Dermis blood vessel endothelial cell (primary cell): ENCODE measurements at places on chromosomes 3 and 15. TPM values are rescaled to one million over a fixed set of nuclear protein-coding genes. Genes with fewer than 3 reads are reported as not detected.
A peak's percentile ranks its signal among the peaks of the same experiment; 100 is the strongest.

DNA sequence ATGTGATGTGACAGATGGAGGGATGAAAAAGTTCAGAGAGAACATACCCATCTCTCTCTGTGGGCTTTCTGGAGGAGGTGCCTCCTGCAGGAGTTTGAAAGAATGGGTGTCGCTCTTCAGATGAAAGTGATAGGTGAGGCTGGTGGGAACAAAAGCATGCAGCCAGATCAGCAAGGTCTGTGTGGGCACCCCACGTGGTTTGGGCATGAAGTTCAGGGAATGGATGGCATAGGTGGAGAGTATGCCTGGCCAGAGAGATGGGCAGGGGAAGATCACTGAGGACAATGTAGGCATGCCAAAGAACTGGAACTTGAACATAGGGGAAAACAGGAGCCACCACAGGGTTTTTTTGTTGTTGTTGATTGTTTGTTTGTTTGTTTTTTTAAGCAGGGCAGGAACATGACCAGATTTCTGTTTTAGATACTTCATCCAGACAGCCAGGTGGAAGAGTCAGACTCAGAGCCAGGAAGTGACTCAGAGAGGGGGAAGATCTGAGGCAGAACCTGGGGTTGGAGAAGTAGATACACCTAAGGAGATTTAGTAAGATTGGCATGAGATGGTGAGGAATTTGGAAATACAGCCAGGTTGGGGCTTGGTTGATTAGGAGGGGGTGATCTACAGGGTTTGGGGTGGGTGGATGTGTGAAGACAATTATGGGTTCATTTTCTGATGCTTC is 64.8 kb upstream of the CLSTN2 start:
- DNase-seq = no peak

DNA sequence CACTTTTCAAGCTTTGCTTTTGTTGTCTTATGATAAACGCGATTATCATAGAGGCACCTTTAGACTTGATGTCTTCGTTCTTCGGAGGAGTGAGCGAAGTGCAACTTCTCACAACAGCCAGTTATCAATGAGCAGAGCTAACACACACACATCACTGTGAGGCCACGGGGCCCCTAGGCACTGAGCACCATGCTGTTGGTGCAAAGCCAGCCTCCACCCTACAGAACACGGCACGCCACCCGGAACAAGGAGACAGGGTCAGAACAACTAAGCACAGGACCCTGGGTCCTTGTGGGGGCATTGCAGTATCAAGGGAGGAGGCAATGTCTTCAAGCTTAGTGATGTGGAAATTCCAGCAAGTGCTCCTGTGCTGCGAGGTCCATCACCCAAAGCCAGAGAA is 244.5 kb downstream of the OCA2 start:
- DNase-seq = no peak

RPL35A gene
- 417 and 678 TPM in 2 replicates for total RNA-seq

DNA sequence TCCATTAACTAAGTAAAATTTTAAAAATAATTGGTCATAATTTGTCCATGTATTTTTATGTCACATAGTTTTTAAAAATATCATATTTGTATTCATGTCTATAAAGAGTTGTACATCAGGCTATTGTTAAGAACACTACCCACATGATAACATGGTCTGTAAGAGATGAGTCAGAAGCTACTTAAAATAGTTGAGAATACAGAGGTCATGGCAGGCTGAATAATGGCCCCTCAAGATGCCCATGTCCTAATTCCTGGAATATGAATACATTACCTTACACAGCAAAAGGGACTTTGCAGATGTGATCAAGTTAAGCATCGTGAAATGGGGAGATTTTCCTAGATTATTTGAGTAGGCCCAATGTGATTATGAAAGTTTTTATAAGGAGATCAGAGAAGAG is 782.9 kb upstream of the GOLIM4 start:
- DNase-seq = peak; percentile 61

PLCH1 gene
- under 0.01 TPM in 1 of 2 replicates, not detected in the other for total RNA-seq

DNA sequence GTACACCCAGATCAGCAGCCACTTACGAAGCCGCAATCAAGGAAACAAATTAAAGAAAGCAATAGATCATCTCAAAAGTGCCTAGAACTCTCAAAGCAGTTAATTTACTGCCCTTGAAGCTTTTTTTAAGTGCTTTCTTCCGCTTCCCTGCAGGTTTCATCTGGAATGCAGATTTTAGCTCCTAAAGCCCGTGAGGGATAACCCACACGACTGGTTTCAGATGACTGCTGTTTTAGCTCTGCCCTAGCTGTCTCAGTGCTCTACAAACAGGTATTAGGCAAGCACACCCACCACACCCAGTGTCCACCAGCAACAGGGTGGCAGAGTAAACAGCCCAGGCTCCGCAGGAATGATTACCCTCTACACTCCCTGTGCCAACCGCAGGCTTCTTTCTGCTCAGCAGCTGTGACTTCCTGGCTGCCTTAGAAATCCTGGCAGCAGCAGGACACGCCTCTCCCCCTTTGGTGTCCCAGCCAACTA is 126.0 kb downstream of the FMN1 start:
- no peak for DNase-seq

TMEM43 gene
- total RNA-seq = 113 and 121 TPM in 2 replicates

PLA2G4F gene
- total RNA-seq = not detected in 2 replicates

- DNase-seq = no peak
Observed at GRCh38 chr3:188404701-188405100, 250.7 kb downstream of the LPP start.

DNA sequence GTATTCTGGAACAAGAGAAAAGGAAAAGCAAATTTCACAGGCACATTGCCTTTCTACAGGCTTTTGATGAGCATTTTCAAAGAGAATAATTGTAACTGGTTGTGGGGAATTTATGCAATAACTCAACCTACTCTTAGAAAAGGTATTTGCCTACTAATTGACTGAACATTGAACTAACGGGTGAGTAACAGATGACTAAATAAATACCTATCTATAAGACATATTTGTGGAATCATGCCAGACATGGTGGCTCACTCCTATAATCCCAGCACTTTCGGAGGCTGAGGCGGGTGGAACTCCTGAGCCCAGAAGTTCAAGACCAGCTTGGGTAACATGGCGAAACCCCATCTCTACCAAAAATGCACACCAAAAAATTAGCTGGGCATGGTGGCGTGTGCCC is 367.7 kb downstream of the CGGBP1 start:
- no peak for DNase-seq

CEMIP gene
- total RNA-seq = 0.51 and 0.85 TPM in 2 replicates

DNA sequence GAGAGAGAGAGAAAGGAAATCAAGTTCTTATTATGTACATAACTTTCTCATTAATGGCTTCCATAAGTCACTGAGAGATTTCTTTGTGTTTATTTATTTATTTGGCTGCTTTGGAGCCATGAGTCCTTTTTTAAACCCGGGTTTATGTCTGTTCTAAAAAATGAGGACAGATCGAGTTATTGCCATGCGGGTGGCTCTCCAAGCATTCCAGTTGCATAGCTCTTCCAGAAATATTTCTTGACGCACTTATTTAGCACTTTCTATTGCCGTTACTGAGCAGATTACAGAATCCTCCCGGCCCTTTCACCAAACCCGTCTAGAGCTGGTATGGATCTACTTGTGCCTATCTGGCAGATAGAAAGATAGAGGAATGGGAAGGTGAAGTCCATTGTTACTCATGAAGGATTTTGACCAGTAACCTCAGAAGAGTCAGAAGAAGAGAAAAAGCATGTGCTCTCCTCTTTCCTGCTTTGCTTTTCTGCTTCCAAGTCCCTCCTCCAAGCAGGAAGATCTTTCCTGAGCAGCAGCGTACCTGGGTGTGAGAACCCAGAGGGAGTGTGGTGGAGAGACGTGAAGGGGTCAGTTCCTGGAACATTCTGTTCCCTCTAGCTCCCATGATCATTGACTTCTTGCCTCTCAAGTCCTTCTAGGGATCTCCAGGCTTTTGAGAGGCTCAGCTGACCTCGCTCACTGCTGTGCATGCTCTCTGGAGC is 112.8 kb downstream of the LPP start:
- peak; percentile 40 for DNase-seq

DNA sequence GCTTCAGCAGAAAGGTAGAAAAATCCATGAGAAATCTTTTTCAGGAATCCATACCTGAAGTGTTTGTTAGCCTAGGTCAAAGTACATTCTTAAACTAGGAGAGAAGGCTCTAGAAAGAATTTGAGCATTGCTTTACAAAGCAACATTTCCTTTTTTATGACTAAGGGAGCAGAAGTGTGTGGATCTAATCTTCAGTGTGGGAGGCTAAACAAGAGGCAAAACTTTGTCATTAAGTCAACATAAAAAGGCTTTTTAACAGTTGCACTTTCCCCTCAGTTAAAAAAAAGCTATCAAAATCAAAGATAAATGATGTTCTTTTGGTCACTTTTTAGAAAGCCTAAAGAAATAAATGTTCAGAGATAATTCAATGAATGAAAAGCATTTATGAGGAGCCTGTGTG is 154.8 kb downstream of the TMEM108 start:
- no peak for DNase-seq

- peak; percentile 69 for DNase-seq
Observed at GRCh38 chr3:157089455-157090221, 70.3 kb downstream of the CCNL1 start.

GRCh38 chr3:17583530-17583929 is 158.9 kb downstream of the TBC1D5 start:
- DNase-seq = no peak
